ENCODE measurements at places on chromosomes 7 and 10.
A peak's percentile ranks its signal among the peaks of the same experiment; 100 is the strongest.

GRCh38 chr7:151239837-151240459, 7.7 kb downstream of the CHPF2 start:
- DNase-seq, result no peak

DNA sequence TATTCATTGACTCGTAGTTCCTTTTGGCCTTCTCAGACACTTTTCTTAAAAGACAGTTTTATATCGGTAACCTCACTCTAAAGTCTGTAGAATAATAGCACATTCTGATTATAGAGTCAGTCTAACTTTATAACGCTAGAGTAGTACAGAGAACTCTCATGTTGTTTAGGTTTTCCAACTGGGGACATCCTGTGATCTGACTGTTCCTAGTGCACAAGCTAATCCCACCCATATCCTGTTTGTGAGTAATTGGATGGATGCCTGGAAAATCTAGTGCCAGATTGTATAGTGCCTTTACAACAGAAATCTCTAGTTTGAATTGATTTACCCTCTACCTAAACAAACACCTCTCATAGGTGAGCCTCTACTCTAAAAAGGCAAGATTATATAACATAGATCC, 107.4 kb downstream of the ZEB1 start:
- DNase-seq, result no peak

GRCh38 chr10:4215963-4216575, 431.1 kb upstream of the KLF6 start:
- no peak for DNase-seq

- no peak for DNase-seq
Observed at GRCh38 chr10:96387161-96387560, 28.4 kb upstream of the OPALIN start.

- peak; percentile 29 for DNase-seq
Observed at GRCh38 chr7:36045326-36045725, 107.7 kb upstream of the EEPD1 start.

DNA sequence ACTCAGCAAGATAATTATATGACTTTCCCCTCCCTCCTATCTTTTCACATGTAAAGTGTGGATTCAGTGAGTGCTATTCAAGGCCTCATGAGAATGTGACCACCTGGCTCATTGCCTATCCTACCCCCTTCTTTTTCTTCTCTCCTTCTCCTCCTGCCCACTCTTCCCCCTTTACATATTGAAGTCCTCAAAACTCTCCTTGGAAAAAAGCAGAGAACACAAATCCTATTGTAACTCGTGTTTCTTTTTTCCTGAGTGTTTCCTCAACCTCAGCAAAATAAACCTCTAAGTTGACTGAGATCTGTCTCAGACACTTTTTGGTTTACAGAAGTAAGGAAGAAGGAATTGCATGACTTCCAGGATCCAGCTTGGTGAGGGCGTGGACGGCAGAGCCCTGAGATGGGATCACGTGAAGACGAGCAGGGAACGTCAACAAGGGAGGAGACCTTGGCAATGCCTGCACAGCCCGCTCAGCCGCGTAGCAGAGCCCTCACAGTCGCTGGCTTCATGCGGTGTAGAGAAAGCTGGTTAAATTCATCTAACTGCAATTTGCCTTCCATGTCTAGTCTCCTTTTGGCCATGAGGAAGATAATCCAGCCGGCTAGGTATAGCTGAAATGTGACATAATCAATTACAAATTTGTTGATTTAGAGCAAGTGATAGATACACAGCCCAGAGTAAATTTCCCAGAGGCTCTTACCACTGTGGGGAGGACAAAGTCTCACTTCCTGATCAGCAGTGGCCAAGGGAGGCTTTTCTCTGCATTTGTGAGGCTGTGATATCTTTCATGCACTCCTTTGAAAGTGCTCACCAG, 75.7 kb downstream of the LYZL2 start:
- DNase-seq, result peak; percentile 82

DNA sequence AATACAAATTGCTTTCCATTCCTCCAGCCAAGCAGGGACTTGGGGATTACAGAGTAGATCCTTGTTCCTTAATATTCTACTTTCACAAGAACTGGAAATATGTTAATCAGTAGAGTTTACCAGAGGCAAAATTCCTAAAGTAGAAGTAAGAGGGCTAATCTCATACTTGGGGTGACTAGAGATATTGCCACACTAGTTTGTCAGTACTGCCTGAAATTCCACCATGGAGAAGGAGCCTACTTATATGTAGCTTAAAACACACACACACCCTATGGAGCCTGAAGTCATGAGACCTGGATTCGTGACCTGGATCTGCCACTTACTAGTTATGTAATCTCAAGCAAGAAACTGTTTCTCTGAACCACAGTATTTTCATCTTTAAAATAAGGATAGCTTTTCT, 33.9 kb downstream of the STRIP2 start:
- DNase-seq, result no peak

GRCh38 chr7:30479202-30480120, 877 bp upstream of the NOD1 start:
- DNase-seq, result no peak

DNA sequence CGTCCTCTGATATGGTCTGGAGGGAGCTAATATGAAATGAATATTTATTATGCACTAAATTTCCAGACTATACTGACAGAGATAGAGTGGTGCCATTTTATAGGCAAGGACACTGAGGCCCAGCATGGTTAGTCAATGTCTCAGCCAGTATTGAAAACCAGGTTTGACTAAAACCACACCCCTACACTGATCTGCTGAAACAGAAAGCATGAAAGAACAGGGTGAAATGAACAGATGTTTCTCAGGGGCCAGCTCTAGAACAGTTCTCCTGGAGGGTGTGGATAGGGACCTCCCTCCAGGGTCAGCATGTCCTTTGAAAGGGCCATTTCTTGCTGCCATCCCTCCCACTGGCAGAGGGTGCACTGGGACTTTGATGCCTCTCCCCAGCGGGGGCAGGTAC, 700.5 kb downstream of the GRID1 start:
- no peak for DNase-seq
